ENCODE measurements at places on chromosomes 11 and 22.

GRCh38 chr11:31943056-31943780 is 132.1 kb upstream of the PAX6 start:
- DNase-seq = no peak

DNA sequence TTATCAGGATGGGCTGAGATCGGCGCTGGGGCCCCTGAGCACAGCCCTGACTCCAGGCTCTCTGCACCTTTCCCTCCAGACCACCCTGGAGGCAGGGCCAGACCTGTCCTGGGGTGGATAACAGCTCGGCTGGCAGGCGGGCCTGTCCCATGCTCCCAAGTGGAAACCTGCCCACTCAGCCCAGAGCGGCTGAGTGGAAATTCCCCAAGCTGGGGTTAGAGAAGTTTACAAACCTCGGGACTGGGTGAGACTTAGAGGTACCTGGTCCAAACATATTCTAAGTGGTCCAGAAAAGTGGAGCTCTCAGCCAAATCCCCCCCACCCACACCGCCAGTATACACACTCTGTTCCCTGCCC is 4.8 kb upstream of the FXYD2 start:
- no peak for DNase-seq

DNA sequence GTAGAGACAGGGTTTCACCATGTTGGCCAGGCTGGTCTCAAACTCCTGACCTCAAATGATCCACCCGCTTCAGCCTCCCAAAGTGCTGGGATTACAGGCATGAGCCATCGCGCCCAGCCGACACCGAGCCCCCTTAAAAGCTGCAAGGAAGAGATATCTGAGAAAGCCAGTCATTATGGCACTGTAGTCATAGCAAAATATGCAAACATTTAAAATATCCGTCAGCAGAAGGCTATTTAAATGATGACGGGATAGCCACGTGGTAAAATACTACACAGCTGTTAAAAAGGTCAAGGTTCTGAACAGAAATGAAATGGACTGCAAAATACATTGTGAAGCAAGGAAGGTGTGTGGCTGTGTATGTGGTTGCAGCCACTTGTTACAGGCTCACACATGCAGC is 6.4 kb upstream of the CCDC88B start:
- no peak for DNase-seq

GRCh38 chr22:25623310-25623734 is 58.8 kb downstream of the GRK3 start:
- no peak for DNase-seq

GRCh38 chr11:45568049-45568448 is 97.4 kb downstream of the CHST1 start:
- no peak for DNase-seq

Data from HS-5 (cell line).